ENCODE measurements at places on chromosomes 2 and 18.

- peak; percentile 12 for DNase-seq
Observed at GRCh38 chr2:66508484-66509071, 73.7 kb downstream of the MEIS1 start.

- no peak for DNase-seq
Observed at GRCh38 chr2:203690117-203690431, 16.4 kb upstream of the CD28 start.

DNA sequence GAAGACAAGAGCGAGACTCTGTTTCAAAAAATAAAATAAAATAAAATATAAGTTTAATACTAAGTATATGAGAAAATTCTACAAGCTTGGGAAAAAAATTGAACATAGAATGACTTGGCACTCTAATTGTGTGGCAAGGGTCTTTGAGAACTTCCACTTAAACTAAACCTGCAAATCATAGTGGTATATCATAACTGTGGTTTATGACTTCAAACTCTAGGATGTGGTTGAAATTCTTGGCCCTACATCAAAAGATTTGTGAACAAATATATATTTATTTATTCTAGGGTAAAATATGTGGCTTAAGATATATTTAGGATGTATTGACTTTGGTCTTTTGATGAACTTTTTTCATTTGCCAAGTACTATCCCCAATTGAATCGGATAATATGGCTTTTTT is 3.1 kb upstream of the FAM171B start:
- DNase-seq, result no peak

DNA sequence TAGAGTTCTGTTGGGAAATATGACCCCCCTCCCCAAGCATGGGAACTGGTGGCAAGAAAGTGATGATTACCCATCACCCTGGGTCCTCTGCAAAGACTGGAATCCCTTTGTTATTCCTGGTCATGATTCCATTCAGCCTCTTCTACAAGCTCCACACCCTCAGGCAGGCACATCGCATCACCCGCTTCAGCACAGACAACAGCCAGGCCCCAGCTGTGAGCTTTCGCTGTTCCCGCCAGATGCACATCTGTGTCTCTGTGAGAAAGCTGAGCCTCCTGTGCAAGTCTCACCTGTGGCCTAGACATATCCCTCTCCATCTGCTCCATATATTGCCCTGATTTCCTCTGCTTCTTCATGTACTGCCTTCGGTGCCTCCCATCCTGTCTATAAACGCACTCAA is 368.0 kb upstream of the RAB6C start:
- DNase-seq, result no peak

DNA sequence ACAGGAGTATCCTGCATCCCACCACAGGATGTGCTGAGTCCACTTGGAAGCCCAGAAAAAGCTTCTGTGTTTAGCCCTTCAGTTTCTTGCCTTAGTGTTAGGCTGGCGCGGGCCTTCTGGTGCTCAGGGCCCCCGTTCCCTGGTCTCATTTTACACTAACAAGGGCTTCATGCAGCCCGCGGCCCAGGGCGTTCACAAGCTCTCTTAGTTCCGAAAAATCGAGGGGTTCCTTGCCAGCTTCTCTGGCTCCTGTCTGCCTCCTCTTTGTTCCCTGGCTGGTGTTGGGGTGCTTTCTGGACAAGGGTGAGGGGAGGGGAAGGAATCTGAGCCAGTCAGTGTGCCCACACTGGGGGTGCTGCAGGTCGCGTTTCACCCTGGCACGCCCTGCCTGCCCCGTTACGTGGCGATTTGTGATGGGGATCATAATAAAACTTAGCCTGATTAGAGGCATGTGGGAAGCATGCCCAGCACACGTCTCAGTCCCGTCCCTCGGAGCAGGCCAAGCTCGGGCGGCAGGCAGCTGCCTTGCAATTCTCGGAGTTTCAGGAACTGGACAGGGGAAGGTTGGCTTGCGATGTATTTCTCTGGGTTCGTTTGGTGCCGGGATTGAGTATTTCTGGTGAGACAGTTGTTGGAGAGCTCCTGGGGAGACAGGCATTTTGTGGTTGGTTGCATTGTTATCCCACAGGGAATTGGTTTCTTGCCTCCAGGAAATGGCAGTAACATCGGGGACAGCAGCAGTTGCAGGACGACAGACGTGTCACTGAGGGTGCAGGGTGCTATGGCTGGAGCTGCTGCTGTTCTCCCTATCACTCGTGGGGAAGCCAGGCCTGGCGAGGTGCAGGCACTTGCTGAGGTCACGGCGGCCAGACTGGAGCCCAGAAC is 22.9 kb downstream of the SH3BP4 start:
- peak; percentile 93 for DNase-seq

- DNase-seq, result no peak
Observed at GRCh38 chr18:61896757-61897156, 4.0 kb upstream of the RNF152 start.

DNA sequence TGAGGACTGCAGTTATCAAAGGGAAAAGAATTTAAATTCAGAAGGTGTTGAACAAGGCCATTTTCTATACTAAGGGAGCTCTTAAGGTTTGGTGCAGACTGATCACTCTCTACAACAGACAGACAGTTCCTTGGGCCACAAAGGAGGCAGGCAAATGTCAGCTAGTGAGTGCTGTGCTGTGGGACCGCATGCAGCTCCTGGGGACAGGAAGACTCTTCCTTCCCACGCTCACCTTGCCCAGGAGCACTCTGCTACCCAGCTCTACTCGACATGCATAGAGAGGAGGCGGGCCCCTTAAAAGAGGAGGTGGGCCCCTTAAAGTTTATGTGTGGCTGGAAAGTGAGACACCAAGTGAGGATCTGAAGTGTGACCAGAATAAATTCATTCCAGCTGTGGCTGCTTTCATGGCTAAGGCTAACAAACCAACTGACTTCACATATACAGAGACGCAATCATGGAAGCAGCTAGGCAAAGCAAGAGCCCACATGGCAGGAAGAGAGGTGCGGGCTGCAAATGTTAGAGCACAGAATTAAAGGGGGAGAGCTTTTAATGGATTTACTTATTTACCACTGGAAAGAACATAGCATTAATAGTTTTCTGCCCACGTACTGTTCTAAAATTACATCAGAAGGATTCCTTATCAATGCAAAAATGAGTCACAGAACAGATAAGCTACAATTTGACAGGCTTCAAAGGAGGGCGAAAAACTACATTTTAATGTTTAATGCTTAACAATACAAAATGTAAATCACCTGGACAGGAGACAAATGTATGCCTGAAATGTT is 101.4 kb upstream of the RNU4ATAC start:
- DNase-seq, result no peak

DNA sequence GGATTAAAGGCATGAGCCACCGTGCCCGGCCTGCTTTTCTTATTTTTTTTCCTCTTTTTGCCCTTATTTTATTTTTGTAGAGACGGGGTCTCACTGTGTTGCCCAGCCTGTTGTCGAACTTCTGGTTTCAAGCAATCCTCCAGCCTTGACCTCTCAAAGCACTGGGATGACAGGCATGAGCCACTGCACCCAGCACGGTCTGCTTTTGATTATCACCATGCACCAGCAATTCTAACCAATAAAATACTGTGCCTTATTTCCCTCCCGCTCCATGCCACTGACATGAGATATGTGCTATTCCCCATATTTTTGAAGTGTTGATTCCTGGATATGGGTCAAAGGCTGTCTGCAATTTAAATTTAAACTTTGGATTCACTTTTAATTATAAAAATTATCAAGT is 42.9 kb downstream of the ACYP2 start:
- DNase-seq, result no peak

DNA sequence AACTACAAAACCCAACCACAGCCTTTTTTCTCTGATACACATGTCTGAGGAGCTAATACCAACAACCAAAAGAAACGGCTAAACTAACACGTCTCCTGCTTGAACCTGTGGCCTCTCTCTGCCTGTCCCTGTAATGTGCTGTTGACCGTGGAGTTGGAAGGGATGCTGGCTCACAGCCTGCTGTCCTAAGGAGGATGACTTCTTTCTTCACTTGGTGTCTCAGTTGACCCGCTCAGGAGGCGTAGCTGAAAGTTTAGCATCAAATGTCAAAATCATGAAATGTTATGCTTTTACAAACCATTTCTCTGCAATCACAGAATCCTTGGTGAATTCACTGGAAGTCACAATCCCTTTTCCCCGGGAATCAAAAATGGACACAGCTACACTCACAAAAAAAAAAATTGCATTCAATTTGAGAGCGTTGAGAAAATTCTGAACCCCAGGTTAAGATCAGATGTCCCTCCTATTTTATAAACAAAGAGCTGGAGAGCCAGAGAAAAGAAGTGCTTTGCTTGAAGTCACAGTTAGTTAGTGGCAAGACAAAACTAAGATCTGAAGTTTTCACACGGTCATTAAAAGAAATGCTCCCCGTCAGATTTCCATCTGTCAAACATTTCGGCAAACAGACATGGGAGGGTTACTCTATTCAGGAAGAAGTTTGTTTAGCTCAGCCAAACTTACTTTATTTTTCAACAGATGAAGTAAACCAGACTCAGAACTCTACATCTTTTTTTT is 74.3 kb downstream of the IRS1 start:
- no peak for DNase-seq

DNA sequence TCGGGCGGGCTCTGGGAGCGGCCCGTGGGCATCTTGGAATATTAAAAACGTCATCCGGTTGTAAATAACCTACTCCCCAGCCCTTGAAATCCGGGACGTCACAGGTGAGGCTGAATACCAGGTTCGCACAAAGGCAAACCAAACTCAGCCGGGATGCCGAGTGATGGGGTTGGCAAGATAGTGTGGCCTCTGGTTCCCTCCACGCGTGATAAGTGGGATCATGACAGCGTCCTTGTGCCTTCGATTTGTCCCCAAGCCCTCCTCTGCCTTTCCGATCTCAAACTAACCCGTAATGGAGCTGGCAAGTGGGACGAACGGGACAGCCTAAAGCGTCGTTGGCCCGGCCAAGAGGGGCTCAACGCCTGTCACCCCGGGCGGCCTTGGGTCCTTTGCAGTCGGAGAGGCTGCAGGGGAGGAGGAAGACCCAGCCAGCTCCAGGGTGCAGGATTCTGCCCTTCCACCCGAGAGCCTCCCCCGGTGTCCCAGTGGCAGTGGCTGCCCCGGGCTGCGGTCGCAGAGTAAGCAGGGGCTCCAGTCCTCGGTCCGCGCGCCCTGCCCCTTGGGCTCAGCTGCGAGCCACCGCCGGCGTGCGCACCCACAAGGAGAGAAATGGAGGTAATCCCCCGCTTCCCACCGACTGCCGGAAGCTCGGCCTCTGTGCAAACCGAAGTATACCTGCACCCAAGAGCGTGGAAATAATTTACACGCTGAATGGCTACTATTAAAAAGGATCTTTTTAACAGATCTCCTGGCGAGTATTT is 13.4 kb upstream of the PAX3 start:
- DNase-seq, result no peak

GRCh38 chr2:186098821-186099220 is 360.2 kb downstream of the FSIP2 start:
- DNase-seq, result no peak

GRCh38 chr2:230678018-230678417 is 34.6 kb upstream of the CAB39 start:
- DNase-seq, result no peak

DNA sequence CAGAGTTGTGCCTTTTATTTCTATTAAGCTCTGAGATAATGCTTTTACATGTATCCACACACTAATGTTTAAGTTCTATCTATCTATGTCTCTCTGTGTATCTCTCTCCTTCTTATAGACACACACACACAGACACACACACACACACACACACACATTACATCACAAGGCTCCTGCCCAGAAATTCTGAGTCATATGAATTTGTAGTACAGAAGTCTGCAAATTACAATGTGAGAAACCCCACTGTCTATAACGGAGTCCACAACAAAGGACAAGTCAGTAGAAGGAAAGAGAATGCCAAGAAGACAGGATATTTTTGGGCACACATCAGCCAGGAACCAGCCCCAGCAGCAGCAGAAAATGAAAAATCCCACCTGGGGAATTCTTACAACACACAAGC is 142.4 kb downstream of the EN1 start:
- peak; percentile 79 for DNase-seq

DNA sequence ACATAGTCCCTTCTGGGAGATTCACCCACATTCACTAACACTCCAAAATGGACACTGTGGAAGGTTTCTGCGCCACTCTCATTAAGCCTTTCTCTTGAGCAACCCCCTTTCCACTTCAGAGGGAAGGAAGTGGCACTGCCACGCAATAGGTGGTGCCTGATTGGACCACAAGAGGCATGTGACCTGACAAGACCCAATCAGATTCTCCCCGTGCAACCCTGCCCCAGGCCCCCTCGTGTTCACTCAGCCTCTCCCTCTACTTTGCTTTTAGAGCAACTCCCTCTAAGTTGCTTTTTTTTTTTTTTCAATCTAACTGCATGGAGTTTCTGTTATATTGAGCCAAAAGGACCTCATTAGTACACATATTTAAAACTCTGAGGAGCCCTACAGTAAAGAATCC is 158.0 kb downstream of the EN1 start:
- DNase-seq, result no peak

DNA sequence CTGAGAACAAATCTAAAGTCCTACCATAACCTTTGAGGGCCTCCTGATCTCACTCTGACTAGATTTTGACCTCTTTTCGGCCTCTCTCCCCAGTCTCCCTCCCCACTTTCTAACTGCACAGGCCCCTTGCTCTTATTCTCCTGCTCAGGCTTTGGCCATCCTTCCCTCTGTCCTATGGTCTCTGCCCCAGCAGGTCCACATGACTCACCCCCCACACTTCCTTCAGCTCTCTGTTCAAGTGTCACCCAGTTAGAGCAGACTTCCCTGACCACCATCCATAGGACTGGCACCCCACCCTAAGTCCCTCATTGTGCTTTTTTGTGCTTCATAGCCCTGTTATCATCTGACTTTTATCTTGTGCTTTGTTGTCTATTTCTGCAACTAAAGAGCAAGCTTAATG is 41.2 kb upstream of the NT5C1B start:
- DNase-seq, result no peak

- DNase-seq, result peak; percentile 29
Observed at GRCh38 chr2:162333968-162334367, 10.0 kb upstream of the GCA start.

GRCh38 chr2:26471289-26471688 is 6.6 kb downstream of the OTOF start:
- no peak for DNase-seq

DNA sequence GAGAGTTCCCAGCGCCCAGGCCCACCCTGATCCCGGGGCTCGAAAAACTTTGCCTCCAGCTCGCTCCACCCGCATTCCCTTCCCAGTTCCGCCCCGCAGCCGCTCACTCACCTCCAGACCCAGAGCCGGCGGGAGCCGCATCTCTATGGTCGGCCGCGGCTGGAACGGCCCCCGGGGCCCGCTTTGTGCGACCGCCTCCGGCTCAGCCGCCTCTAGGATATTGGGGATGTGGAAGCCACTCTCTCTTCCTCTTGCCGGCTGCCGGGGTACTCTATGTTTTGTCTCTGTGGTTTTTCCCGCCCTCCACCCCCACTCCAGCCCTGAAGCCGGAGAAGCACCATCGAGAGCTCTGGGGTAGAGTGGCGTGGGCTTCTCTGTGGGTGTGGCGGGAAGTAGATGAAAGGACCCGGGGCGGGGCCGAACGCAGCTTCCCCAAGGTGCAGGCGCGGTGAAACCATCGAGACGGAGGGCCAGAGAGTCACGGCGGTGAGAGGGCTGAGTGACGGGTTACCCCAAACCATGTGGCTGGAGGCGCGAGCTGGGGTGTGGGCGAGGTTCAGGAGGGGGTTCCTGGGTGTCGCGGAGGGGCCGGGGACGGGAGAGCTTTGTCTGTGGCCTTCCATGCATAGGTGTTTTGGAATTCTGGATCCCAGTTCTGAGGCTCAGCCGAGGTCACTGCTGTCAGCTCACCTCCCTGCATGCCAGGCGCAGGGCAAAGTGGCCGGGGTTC is at the start of the genes BCS1L and ZNF142:
BCS1L (plus strand) TSS at position 426 of the 730 bp plus-strand sequence. CDS start 1,305 bp downstream, outside the sequence.
ZNF142 (minus strand) TSS at position 366 of the 730 bp plus-strand sequence. CDS start 3,194 bp downstream, outside the sequence.
- peak; percentile 84 for DNase-seq

- DNase-seq, result no peak
Observed at GRCh38 chr2:70975237-70975636, 3.2 kb upstream of the ANKRD53 start.

- DNase-seq, result peak; percentile 21
Observed at GRCh38 chr18:24055878-24056277, 41.3 kb downstream of the TTC39C start.
